ENCODE measurements at places on chromosomes 6 and 20. TPM values are rescaled to one million over a fixed set of nuclear protein-coding genes. Genes with fewer than 3 reads are reported as not detected.

PBOV1 gene
- not detected for total RNA-seq

TRMT11 gene
- total RNA-seq = 18.1 TPM

CRIP3 gene
- total RNA-seq = 0.23 TPM

FHL5 gene
- total RNA-seq = not detected

OTOR gene
- total RNA-seq = not detected

GPLD1 gene
- 0.18 TPM for total RNA-seq

DACT2 gene
- 0.09 TPM for total RNA-seq

ZNFX1 gene
- total RNA-seq = 61.7 TPM

SNTA1 gene
- 2.6 TPM for total RNA-seq

DNMT3B gene
- total RNA-seq = 3.5 TPM

GMPR gene
- total RNA-seq = 1.1 TPM

BAG2 gene
- 12.5 TPM for total RNA-seq

FOXA2 gene
- total RNA-seq = not detected

OR2J3 gene
- not detected for total RNA-seq

MDN1 gene
- total RNA-seq = 58.9 TPM

ECT2L gene
- not detected for total RNA-seq

RAET1E gene
- not detected for total RNA-seq

FAM83C gene
- not detected for total RNA-seq

ZSCAN23 gene
- total RNA-seq = 0.86 TPM

SAMD3 gene
- 72.3 TPM for total RNA-seq

SCRT2 gene
- total RNA-seq = not detected

TSPO2 gene
- total RNA-seq = not detected

SALL4 gene
- 0.09 TPM for total RNA-seq

All from T-helper 2 cell treated with Interferon-gamma antibody and Interleukin-4, amounts not matched to agents 100 ng/mL and 5 ng/mL, for 36 hours (primary cell).